ENCODE measurements at places on chromosomes 13 and 19. TPM values are rescaled to one million over a fixed set of nuclear protein-coding genes. Genes with fewer than 3 reads are reported as not detected.

DNA sequence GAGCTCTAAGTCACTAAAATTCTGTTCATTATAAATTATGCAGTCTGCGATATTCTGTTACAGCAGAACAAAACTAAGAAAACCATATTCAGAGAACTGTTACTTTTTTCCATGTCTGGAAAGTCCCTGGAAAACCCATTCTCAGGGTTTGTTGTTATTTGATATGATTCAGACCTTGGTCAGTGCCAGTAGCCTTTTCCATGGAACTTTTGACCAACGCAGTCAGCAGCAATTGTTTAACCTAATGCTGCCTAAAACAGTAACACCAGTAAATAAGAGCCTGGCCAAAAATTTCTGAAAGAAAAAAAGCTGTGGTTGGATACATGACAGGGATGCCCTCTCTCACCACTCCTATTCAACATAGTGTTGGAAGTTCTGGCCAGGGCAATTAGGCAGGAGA is 402.7 kb downstream of the TBC1D4 start:
- no peak overlapping the region for H3K27ac ChIP-seq
- no peaks in the 10 kb centered on the region for H3K36me3 ChIP-seq
- no peaks in the 10 kb centered on the region for H3K27me3 ChIP-seq
- no peak overlapping the region for H3K4me3 ChIP-seq
- no peak for DNase-seq
- no peaks in the 10 kb centered on the region for H3K4me1 ChIP-seq

- no peak overlapping the region for H3K27ac ChIP-seq
- no peaks in the 10 kb centered on the region for H3K4me1 ChIP-seq
- H3K36me3 ChIP-seq, result no peaks in the 10 kb centered on the region
- no peaks in the 10 kb centered on the region for H3K27me3 ChIP-seq
- no peak for DNase-seq
These were observed 13.1 kb downstream of the SULT2B1 start for GRCh38 chr19:48565090-48565489.

DNA sequence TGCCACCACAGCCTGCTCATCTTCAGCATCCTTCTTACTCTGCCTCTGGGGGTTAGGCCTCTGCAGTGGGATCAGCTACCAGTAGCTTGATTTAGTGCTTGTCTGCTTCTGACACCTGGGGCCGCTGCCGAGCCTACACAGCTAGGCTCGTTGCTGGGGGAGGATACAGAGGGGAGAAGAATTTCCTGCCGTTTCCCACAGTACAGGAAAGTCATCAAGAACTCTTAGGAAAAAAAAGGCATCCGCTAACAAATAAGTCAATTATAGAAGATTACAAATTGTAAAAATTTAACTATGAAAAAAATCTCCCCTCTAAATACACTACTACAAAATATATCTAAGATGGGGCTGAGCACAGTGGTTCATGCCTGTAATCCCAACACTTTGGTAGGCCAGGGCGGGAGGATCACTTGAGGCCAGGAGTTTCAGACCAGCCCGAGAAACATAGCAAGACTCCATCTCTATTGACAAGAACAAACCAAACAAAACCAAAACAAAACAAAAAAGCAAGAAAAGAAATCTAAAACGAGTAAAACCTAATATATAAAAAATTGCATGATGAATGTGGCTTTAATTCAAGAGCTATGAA is 26.7 kb downstream of the LATS2 start:
- H3K4me3 ChIP-seq, result no peak overlapping the region
- H3K27me3 ChIP-seq, result no peaks in the 10 kb centered on the region
- peak overlapping the region; percentile 89 for H3K27ac ChIP-seq
- no peak for DNase-seq
- peaks cover 29% of the 10 kb centered on the region for H3K4me1 ChIP-seq
- H3K36me3 ChIP-seq, result no peaks in the 10 kb centered on the region

- peak; percentile 52 for DNase-seq
- H3K4me1 ChIP-seq, result no peaks in the 10 kb centered on the region
- no peak overlapping the region for H3K4me3 ChIP-seq
- H3K27ac ChIP-seq, result no peak overlapping the region
- no peaks in the 10 kb centered on the region for H3K27me3 ChIP-seq
These were observed 38.2 kb upstream of the ZNF492 start for GRCh38 chr19:22595918-22596341.

GRCh38 chr13:113914333-113915011 is 50.6 kb upstream of the GAS6 start:
- H3K36me3 ChIP-seq, result no peaks in the 10 kb centered on the region
- no peaks in the 10 kb centered on the region for H3K27me3 ChIP-seq
- H3K4me3 ChIP-seq, result no peak overlapping the region
- no peak overlapping the region for H3K27ac ChIP-seq
- peak; percentile 5 for DNase-seq

GRCh38 chr13:40311356-40312101 is 354.9 kb downstream of the FOXO1 start:
- no peaks in the 10 kb centered on the region for H3K36me3 ChIP-seq
- no peak for DNase-seq
- no peak overlapping the region for H3K27ac ChIP-seq
- no peaks in the 10 kb centered on the region for H3K27me3 ChIP-seq
- H3K4me1 ChIP-seq, result no peaks in the 10 kb centered on the region

GRCh38 chr13:49248622-49249002 is 887 bp downstream of the CDADC1 start:
- H3K27ac ChIP-seq, result peak overlapping the region; percentile 51
- peak overlapping the region; percentile 75 for H3K4me3 ChIP-seq
- no peaks in the 10 kb centered on the region for H3K36me3 ChIP-seq
- no peaks in the 10 kb centered on the region for H3K27me3 ChIP-seq
- DNase-seq, result no peak

GRCh38 chr13:46567671-46568070 is 14.7 kb downstream of the LRCH1 start:
- no peak overlapping the region for H3K4me3 ChIP-seq
- no peak overlapping the region for H3K27ac ChIP-seq
- H3K27me3 ChIP-seq, result no peaks in the 10 kb centered on the region
- H3K36me3 ChIP-seq, result no peaks in the 10 kb centered on the region

GRCh38 chr19:17076543-17076991 is 990 bp downstream of the MYO9B start:
- no peaks in the 10 kb centered on the region for H3K36me3 ChIP-seq
- no peaks in the 10 kb centered on the region for H3K27me3 ChIP-seq
- DNase-seq, result no peak
- H3K27ac ChIP-seq, result no peak overlapping the region

DNA sequence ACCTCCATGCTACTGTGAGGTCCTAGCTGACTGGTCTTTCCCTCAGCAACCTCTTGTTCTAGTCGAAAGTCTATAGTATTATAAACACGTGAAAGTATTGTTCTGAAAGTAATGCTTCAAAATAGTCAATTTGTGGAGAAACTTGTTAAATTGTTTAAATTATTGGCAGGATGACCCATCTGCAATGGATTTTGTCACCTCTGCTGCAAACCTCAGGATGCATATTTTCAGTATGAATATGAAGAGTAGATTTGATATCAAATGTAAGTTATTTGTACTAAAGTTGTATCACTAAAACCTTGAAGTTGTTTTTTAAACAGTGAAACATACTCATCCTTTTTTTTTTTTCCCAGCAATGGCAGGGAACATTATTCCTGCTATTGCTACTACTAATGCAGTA is 25.9 kb downstream of the UBA2 start:
- H3K27ac ChIP-seq, result no peak overlapping the region
- H3K27me3 ChIP-seq, result no peaks in the 10 kb centered on the region
- peaks cover 16% of the 10 kb centered on the region for H3K36me3 ChIP-seq
- peaks cover 1% of the 10 kb centered on the region for H3K4me1 ChIP-seq
- DNase-seq, result no peak
- no peak overlapping the region for H3K4me3 ChIP-seq

GRCh38 chr13:73290844-73291243 is 232.0 kb downstream of the KLF5 start:
- no peaks in the 10 kb centered on the region for H3K4me1 ChIP-seq
- no peaks in the 10 kb centered on the region for H3K36me3 ChIP-seq
- no peak overlapping the region for H3K27ac ChIP-seq

DNA sequence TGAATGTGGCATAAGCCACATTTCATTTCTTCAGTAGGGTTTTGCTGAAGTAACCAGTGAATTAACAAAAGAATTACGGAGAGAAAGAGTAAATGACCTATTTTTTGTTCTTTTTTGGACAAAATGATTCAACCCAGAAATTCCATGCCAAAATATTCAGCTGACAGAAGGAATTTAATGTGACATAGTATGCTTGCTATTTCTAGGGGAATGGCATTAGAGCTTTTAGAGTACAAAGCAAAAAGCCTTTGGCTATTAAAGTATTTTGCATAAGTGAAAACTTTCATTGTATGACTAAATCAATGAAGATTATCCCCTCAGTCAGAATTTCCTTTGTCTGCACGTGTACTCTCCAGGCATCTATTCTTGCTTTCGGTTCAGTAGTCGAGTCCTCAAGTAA is 465.3 kb downstream of the COG6 start:
- H3K4me3 ChIP-seq, result no peak overlapping the region
- no peaks in the 10 kb centered on the region for H3K36me3 ChIP-seq
- DNase-seq, result no peak
- no peak overlapping the region for H3K27ac ChIP-seq
- no peaks in the 10 kb centered on the region for H3K27me3 ChIP-seq

GRCh38 chr19:35812220-35813042 is at the start of gene PRODH2:
TSS of gene PRODH2 (minus strand) at chr19:35812845. CDS start at chr19:35812805, 40 bp downstream.
- no peaks in the 10 kb centered on the region for H3K27me3 ChIP-seq
- H3K27ac ChIP-seq, result no peak within 1 kb of the TSS
- no peaks in the 10 kb centered on the region for H3K36me3 ChIP-seq
- no peak within 1 kb of the TSS for H3K4me3 ChIP-seq
- no peaks in the 10 kb centered on the region for H3K4me1 ChIP-seq

DNA sequence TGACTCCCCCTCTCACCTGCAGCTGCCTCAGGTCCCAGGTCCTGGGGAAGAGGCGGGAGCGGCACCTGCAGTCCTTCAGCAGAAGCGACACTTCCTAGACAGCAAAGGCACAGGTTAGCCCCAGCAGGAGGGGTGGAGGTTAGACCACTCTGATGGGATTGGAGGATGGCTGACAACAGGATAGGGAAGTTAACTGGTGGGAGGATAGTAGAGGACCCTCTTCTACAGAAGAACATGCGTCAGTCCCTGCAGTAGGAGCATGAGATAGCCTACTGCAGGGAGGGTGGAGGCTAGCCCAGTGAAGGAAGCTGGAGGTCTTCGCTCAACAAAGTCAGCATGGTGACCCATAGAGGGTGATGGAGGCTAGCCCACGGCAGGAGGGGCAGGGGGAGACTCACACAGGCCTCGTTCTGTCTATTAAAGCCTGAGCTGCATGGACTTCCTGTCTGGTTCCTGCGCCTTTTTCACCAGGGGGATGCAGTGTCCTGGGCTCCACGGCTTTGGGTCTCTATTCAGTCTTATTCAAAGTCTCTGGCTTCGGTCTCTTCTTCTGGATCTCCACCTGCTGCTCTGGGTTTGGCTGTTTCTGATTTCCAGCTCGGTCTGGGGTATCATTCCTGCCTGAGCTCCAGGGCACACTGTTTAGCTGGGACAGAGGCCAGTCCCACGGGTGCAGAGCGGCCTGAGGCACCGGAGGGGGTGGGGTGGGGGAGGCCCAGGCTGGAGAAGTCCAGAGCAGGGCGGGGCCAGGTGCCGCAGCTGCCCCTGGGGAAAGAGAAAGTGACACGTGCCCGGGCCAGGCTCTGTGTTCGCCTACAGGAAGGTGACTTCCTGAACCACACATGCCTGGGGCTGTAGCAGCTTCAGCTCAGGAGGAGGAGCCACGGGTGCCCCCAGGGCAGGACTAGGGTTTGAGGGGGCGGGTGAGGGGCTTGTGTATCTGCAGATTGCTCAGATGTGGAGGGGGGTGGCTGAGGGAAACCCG is 7.3 kb downstream of the IFNL3 start:
- DNase-seq, result peak; percentile 91
- H3K36me3 ChIP-seq, result no peaks in the 10 kb centered on the region
- H3K27me3 ChIP-seq, result no peaks in the 10 kb centered on the region
- peak overlapping the region; percentile 69 for H3K27ac ChIP-seq

- no peak for DNase-seq
- no peak overlapping the region for H3K27ac ChIP-seq
- H3K4me1 ChIP-seq, result no peaks in the 10 kb centered on the region
- no peaks in the 10 kb centered on the region for H3K36me3 ChIP-seq
- H3K27me3 ChIP-seq, result no peaks in the 10 kb centered on the region
- no peak overlapping the region for H3K4me3 ChIP-seq
These were observed 25.1 kb downstream of the VSTM2B start for GRCh38 chr19:29550896-29551295.

GRCh38 chr19:30174791-30175190 is 197.4 kb upstream of the ZNF536 start:
- no peaks in the 10 kb centered on the region for H3K27me3 ChIP-seq
- H3K4me3 ChIP-seq, result no peak overlapping the region
- no peaks in the 10 kb centered on the region for H3K36me3 ChIP-seq
- no peak for DNase-seq

- no peak for DNase-seq
- no peak overlapping the region for H3K4me3 ChIP-seq
- no peak overlapping the region for H3K27ac ChIP-seq
- H3K27me3 ChIP-seq, result no peaks in the 10 kb centered on the region
- H3K4me1 ChIP-seq, result no peaks in the 10 kb centered on the region
These were observed 88.5 kb upstream of the C1QTNF9B start for GRCh38 chr13:23985839-23986238.

TEX26 gene
- total RNA-seq, result not detected

PRR20C gene
- total RNA-seq, result not detected

CEBPA gene
- total RNA-seq, result 6.1 TPM

PHLDB3 gene
- total RNA-seq, result 12.8 TPM

OR7A5 gene
- total RNA-seq, result not detected

ASPDH gene
- not detected for total RNA-seq

KLK5 gene
- total RNA-seq, result not detected

SYNE4 gene
- total RNA-seq, result 4.9 TPM

PLPP2 gene
- total RNA-seq, result 25.0 TPM

MBD3L4 gene
- not detected for total RNA-seq

FGF9 gene
- total RNA-seq, result 0.44 TPM

SRRM5 gene
- total RNA-seq, result 0.21 TPM

Data from pancreas (tissue), 10 donors.